ENCODE measurements at places on chromosomes 6 and 20.

DNA sequence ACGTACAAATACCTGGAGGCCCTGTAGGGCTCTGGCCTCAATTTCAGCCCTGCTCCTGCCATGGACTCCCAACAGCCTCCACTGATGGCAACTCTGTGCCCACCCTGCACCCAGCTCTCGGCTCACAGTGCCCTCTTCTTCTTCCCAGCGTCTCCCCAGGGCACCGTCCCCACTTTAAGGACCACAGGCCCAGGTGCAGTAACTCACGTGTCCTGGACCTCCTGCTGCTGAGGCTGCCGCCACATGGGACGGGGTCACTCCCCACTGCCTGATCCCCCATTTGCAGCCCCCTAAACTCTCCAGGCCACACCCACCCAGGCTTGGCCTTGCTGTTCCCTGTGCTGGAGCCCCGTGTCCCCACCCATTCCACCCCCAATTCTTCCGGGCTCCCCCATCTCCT is 223.4 kb downstream of the PREX1 start:
- no peak for DNase-seq

DNA sequence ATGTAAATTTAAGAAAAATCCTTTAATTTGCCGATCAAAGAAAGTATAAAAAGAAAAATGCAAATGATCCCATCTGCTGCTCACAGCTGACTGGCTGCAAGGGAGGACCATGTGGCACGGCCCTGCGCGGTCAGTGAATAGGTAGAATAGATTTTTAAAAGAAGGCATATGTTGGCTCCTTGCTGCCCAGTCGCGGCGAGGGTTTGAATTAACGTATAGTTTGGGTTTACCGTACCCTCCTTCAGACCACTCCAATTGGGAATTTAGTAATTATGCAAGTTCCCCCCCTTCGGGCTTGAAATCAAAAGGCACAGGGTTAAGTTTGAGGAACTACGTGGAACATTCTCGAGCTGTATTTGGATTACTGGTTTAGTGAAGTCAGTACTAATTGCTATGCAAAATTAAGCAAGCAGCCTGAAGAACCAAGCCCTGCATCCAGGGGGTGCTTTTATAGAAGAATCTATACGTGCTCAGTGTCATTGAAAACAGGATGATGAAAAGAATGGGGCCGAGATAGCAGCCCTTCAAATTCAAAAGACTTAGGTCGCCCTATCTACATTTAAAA is 1.1 kb upstream of the BEND3 start:
- no peak for DNase-seq

DNA sequence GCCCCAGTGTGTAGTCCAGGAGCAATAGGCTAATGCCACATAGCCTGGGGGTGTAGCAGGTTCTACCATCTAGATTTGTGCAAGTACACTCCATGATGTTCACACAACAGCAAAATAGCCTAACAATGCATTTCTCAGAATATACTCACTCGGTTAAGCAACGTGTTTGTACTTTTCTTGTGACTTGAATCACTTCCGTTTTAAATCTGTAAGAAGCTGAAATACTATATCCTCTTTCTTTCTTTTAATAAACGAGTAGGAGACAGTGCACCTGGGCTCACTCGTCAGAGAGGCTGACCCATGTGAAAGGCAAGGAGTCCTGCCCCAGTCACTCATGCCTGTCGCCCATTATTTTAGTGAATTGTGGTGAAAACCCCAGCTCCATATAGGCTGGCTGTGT is 201.6 kb downstream of the FOXA2 start:
- no peak for DNase-seq

- no peak for DNase-seq
These were observed 311.2 kb downstream of the NRN1 start for GRCh38 chr6:5695260-5696245.

- DNase-seq = no peak
These were observed 56.3 kb upstream of the ANKEF1 start for GRCh38 chr20:9978397-9979004.

DNA sequence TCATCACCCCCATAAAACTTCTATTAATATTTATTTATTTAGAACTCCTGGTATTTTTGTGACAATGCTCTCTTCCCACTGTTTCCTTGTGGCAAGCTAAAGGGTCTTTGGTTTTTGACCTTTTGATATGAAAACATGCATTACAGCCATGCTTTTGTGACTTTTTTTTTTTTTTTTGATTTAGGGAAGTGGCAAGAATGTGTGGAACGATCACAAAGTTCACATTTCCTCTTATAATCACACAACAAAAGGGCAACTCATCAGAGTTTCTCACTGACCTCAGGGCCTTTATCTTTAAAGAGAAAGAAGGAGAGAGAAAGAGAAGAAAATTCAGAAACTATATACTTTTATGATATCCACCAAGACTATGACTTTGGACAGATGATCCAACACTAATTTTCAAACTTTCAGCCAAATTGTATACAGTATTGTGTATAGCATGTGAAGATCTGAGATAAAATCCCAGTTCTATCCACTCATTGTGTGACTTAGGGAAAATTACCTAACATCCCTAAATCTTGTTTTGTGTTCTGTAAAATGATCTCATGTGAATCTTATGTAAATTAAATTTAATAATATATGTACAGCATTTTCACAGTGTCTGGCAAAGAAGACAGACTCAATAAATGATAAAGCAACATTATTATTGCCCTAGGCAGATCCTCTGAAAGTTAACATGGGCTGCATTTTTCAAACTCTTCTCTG is 106.8 kb upstream of the MARCKS start:
- DNase-seq = no peak

Measured in stimulated activated CD8-positive, alpha-beta memory T cell treated with anti-CD3 and anti-CD28 coated beads, Interleukin-15, amount 100 ng/mL, for 24 hours (primary cell).